ENCODE measurements at places on chromosomes 5 and 9.
A peak's percentile ranks its signal among the peaks of the same experiment; 100 is the strongest.

DNA sequence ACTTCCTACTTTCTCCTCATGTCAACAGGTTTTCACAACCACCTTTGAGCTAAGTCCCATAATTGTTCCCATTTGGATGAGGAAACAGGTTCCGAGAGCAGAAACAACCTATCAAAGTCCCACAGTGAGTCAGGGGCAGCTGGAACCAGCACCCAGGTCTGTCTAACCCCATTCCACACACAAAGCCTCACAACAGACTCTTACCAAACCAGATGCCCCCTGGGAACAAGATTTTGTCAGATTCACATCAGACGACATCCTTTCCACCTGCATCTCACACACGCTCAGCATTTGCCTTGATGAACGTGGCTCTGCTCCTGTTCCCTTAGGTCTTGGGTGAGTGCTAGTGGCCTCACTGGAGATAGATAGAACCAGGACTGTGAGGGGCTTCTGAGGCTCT, 17.0 kb downstream of the SWI5 start:
- DNase-seq = no peak

- DNase-seq = no peak
These were observed 92.0 kb downstream of the AMBP start for GRCh38 chr9:113985968-113986585.

DNA sequence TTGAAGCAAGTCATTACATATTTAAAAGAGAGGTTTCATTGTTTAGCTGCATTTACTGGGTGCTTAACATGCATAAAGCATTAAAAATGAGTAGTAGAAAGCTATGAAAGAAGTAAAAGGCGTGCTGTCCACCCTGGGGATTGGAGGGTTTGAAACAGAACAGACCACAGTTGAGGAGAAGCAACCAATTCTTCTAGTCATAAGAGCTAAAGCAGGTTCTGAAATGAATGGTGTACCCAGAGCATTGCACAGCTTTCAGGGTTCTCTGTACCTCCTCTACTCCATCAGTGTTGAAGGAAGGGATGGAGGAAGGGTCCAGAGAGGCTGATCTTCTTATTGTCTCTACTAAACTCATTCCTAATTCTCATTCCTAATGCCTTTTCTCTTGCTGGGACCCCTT, 68.9 kb downstream of the SH3RF2 start:
- DNase-seq = no peak

DNA sequence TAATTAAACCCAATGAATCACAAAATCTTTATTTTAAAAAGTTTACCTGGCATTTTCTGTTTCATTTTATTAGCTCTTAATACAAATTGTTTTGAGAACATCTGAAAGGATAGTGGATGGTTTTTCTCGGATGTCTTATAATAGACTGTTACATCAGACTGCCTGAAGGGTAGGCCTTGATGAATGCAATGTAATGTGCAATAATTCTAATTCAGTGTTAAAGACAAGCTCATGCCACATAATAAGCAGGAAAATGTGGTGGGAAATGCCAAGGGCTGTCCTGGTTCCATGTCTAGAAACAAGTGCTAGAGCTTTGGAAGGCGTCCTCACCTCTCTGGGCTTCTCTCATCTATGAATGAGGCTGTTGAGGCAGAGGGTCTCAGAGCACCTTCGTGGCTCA, 148.1 kb downstream of the DEPDC1B start:
- no peak for DNase-seq

DNA sequence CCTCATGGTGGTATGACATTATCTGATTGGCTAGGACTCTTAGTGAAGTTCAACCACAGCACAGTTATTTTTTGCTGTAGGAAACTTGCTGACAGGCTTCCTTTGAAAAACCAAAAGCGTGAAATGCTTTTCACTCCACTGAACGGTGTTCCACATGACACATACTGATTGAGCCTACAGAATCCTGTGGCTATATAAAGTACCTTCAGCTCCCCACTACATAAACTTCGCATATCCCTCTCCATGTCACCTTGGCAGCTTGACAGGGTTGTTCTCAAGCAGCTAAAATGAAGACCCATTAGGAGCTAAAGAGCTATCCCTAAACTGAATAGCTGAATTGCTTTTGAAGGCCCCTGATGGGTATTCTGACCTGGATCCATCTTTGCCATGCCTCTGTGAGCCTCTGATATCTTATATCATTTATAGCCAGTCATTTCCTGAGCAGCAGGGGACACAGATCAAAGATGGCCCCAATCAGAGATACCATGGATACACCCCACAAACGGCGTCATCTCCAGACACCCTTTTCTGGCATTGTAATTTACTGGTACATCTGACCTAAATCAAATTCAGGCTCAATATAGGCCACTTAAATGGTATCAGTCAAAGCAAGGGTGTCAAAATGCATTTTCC, 91.5 kb downstream of the APBA1 start:
- no peak for DNase-seq

DNA sequence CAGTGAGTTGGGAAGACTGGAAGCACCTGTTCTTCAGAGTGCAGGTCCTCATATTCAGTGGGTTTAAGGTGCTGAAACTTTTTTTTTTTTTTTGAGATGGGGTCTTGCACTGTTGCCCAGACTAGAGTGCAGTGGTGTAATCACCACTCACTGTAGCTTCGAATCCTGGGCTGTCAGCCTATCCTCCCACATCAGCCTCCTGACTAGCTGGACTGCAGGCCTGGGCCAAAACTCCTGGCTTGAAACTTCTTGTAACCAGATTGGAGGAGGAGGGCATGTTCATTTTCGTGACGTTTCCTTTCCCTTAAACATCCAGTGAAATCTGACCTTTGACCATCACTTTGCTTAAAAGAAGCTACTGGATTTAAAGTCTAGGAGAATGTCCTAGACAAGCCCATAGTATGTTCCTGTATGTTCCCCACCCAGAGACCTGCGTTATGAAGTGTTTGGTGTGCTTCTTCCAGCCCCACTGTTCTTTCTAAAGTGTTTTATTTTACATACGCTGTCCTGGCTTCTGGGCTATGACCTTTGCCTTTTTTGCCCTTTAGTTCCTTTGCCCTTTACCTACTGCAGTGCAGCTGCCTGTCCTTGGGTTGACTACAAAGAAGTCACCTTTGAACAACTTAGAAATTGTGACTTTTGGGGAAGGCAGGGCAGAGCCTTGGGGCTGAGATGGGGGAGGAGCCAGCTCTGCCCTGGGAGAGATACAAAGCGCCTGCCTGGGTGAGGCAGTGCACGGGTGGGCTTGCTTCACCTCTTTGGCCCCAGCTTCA, 18.4 kb downstream of the TENT4A start:
- DNase-seq = no peak

DNA sequence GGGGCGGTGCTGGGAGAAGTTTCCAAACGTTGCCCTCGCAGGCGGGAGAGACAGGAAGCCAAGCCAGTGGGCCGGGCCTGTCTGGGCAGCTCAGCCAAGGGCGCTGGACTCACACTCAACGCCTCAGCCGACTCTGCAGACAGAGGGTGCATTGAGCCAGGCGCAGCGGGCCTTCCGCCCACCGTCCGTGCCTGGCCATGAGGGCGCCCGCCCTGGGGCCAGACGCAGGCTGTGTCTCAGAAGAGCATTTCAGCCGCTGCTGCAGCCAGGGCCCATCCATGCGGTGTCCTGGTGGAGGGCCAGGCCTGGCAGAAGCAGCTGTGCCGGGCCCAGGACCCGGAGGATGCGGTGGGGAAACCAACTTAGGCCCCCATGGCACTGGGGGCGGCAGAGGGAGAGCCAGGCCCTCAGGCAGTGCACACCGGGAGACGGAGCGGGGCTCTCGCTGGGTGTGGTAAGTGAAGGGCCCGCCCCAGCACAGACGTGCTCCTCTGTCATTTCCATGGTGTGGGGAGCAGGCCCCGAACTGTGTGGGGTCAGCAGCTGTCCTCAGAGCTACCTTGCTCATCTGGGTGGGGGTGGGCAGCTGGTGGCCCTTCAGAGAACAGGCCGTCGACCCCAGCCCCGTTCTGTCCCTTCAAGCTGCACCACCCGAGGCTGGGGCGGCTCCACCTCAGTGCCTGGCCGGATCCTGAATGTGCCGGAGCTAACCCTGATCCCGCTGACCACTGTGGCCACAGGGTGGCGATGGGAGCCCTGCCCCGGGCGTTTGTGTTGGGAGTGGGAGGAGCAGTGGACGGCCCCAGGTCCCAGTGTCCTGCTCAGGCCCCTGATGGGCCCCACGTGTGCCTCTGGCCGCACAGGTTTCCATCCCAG, 18.0 kb downstream of the DNLZ start:
- no peak for DNase-seq

- DNase-seq = no peak
These were observed 16.9 kb downstream of the SEMA6A start for GRCh38 chr5:116557669-116558271.

- DNase-seq = no peak
These were observed 35.3 kb upstream of the TMEM215 start for GRCh38 chr9:32748013-32748412.

DNA sequence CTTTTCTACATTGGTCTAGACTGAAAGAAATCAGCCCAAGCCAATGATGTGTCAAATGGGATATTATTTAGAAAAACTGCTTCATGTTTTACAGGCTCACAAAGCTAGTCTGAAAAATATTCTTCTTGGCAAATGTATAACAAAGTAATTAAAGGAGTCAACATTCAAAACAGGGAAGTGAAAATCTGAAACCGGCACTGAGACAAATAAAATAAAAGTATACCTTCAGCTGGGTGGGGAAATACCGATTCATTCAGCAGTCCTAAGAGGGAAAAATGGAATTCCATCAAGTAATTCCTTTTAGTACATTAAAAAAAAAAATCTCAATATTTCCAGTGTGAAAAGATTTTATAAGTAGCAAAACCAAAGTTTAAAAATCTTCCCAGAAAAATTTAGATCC, 259.6 kb upstream of the SLC24A2 start:
- DNase-seq = no peak

DNA sequence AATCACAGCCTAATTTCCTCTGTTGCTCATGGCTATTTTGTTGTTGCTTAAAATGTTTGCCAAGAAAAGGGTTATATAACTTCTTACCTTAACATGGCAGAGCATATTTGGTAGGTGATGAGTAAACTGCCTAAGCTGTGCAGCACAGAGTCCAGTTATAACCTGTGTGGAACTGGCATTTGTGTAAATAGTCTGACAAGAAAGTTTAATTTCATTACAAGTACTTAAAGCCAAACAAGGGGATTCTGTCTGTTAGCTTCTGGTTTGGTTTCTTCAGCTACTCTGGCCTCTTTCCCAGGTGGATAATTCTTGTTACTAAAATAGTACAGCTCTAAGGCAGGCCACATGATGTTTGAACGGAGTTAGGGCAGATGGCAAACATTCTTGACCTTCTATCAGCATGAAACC, 72.2 kb downstream of the PTCD2 start:
- no peak for DNase-seq

DNA sequence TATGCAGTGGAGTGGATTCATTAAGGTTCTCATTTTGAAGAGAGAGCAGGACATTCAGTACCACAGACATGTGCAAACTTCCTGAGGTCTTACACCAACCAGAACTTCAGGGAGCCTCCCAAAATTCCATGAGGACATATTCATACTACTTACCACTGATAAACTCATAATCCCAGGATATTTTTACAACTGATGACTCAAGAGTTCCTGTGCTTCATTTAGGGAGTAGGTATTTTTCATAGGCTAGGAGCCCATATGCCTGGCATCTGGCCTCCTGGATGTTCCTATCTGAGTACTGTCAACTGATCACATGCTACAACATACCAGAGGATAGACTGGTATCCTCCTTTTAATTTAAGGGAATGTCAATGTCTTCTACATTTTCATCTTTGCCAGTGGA, 578.0 kb downstream of the EFNA5 start:
- DNase-seq = no peak

GRCh38 chr9:100355561-100355960, 2.8 kb upstream of the TEX10 start:
- DNase-seq = no peak

GRCh38 chr5:139911425-139912120, 116.0 kb downstream of the PSD2 start:
- no peak for DNase-seq

- DNase-seq = no peak
These were observed 20.9 kb upstream of the PLIN2 start for GRCh38 chr9:19148187-19148586.

DNA sequence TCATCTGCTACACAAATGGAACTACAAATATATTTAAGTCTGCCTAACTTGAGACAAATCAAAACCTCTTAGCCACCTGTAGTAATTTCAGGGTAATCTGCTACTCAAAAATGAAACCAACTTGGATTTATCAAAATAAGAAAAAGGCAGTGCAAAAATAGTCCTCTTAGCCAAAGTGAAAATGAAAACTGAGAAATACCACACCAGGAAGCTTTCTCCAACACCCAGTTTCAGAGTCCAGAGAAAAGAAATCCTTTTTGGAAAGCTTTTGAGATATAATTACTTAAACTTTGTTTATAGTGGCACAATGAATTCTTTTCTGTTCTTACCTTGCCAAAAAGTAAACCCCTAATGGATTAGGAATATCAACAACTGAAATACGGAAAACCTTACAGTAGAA, 990.4 kb downstream of the EFNA5 start:
- no peak for DNase-seq

DNA sequence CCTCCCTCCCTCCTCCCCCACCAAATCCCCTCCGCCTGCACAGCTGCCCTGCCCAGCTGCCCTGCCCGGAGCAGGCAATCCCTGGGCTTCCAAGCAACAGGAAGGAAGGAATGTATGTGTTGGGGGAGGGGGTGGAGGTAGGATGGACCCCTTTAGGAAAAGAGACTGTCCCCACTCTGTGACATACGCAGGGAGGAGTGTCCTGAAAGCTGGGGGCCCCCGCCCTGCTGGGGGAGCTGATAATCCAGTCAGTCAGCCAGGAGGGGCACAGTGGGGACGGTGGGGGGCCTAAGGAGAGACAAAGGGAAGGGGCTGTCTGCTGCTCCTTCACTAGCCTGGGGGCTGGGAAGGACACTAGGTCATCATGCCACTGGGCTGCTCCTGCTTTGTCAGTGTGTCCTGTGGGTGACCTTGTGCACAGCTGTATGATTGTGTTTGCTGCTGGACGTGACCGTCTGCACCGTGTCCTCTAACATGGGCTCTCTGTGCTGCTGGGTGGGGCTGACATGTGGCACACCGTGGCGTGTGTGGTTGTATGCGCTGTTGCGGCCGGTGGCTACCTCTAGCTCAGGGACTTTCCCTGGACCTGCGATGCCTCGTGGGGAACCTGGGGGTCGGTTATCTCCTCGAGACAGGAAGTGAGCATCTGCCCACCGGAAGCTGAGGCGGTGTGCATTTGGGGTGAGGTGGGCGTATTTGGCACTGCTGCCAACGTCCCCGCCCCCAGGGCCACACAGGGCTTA, 3.0 kb downstream of the N4BP3 start:
- peak; percentile 82 for DNase-seq

DNA sequence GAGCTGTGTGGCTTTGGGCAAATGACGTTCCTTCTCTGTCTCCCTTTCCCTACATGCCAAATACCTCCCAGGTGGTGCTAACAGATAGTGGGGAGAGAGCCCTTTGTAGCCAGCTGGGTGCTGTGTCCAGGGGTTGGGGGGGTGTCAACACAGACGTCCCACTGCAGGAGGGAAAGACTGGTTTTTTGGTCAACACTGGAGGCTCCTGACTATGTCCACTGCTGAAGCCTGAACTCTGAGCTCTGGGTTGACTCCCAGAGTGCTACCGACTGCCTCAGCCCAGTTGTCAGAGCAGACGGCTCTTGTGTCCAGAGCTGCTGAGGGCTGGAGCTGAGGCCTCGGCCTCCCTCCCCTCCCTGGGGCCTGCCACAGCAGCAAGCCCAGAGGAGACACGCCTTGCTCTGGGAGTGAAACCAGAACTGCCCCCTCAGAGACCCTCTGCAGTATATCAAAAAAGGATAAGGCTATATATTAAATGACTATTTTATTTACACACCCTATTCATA, 14.8 kb upstream of the SLC25A51 start:
- no peak for DNase-seq

- DNase-seq = no peak
These were observed 209.7 kb upstream of the KLF4 start for GRCh38 chr9:107699231-107699630.

- DNase-seq = no peak
These were observed 48.4 kb upstream of the PWWP2A start for GRCh38 chr5:160167624-160168165.

All from stimulated activated naive B cell treated with anti-CD40 and anti-IgM and Interleukin-4, amounts not matched to agents 10 μg/mL and 1 μg/mL and 100 μg/mL, for 72 hours (primary cell).